ENCODE measurements at places on chromosomes 2 and 18.

DNA sequence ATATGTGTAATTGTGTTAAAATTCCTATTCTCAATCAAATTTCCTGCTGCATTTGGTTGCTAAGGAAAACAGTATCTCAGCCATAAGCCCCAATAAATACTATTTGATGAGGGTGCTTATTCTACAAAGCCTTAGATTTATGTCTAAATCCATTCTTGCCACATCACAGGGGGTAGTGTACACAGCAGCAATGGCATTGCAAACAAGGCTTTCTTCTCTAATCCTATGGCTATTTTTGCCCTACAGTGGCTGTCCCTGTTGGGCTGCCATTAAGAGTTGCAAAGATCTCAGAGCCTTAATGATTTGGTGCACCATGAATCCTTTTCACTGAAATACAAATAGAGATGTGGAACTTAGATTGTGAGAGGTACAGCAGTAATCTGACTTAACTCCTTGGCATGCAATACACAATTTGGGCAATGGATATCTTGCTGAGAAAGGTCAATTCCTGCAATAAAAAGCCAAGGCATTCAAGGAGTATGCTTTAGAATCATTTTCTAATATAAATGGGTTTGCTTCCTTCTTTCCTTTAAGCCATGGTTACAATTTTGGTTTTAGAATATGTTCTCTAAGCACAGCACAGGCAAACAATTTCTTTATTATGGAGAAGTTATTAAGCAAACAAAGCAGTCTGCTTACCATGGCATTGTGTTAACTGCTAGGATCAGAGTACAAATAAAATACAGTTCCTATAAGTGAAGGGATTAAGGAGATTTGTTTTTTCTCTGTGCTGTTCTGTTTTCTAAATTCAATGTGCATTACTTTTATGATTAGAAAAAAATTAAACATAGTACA lies 69.8 kb upstream of the CD302 start:
- DNase-seq: no peak

GRCh38 chr2:23619941-23620340 lies 235.0 kb downstream of the KLHL29 start:
- no peak for DNase-seq

GRCh38 chr18:57475408-57475807 lies 40.2 kb downstream of the ONECUT2 start:
- no peak for DNase-seq

GRCh38 chr2:79083597-79084251 lies 4.1 kb downstream of the REG1B start:
- DNase-seq: no peak

- no peak for DNase-seq
Observed at GRCh38 chr2:70670626-70671025, 97.4 kb downstream of the ADD2 start.

DNA sequence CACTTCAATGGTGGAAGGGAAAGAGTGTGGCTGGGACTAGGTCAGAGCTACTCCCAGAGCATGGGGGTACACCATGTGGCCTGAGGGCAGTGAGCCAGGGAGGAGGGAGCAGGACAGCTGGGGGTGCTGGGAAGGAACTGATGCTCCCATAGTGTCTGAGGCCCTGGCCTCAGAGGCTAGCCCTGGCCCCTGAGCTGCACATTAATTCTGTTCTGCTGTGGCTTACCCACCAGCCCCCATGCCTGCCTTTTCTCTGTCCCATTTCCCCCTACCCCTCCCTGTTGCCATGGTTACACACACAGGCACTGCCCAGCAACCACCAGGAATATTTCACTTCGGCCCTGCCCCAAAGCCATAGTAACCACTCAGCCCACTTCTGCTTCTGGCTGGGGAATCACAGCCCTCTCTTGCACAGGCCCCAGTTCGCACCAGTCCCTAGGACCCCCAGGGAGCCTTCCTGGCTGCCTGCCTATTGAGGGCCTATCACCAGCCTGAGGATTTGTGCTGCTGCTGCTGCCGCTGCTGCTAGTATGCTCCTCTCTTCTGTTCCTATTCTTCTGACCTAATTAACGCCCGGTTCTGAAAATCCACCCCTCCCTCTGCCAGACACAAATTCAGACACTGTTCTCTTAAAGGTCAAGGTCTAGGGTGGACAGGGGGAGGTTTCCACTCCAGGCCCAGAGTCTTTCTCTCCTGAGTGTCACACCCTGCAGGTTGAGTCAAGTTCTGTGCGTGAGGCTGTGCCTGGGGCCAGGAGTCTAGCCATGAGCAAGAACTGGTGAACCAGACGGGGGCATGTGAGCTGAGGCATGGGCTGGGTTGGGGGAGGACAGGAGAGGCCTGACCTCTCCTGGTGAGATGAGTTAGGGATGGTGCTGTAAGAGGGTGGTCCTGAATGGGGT lies 87.1 kb upstream of the MCFD2 start:
- no peak for DNase-seq

DNA sequence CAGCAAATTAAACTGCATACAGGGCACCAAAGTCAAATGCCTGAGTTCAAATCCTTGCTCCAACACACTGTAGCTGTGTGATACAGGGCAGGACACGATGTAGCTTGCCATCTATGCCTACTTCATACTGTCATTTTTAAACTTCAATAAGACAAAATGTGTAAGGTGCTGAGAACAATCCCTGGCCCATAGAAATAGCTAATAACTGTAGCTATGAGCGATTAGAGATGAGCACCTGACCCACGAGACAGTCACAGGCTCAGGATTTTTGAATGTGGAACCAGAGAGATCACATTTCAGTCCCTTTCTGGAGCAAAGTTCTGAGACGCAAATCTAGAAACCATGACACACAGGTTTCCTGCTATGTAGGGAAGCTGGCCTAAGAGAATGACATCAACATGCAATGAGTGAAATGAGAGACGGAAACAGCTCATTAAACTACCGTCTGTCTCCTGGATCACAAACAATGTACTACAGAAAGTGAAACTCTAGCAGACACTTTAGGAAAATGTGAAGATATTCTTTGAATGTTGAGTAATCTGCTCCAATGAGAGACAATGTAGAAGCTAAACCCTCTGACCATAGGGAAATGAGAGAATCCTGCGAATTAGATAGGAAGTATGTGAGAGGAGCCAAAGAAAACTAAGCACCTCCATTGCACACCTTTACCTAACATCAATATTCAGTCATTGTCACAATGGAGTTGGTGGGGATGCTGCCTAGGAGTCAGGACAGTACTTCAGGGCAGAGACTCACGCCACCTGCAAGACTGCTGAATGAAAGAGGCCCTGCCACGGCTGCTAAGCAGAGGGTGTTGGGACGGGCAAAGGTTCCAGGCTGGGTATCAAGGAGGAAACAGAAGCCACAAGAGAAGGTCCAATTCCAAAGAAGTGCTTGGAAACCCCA lies 25.5 kb downstream of the B4GALT6 start:
- DNase-seq: no peak

- no peak for DNase-seq
Observed at GRCh38 chr2:170218456-170218855, 40.5 kb downstream of the MYO3B start.

DNA sequence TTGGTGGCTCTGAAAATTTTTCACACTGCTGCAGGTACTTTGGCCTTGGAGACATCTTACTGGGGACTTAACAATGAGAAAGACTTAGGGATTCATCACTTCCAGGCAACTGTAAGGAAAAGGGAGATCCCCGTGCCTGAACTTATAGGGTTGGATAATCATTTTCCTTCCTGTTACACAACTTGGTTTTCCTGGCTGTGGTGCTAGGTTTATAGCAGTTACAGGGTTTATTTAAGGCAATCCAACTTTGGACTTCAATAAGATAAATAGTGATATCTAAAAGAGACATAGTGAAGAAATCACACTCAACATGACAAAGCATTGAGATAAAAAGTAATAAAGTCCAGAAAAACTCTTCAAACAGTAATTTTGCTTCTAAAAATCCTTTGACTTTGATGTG lies 70.2 kb upstream of the RAPH1 start:
- no peak for DNase-seq

- DNase-seq: no peak
Observed at GRCh38 chr2:196073521-196073920, 4.9 kb upstream of the DNAH7 start.

- no peak for DNase-seq
Observed at GRCh38 chr2:111017034-111017622, 103.6 kb upstream of the BCL2L11 start.

GRCh38 chr18:49273241-49273880 lies 187.1 kb downstream of the DYM start:
- DNase-seq: no peak
